ENCODE measurements at places on chromosomes 12 and 14.

DNA sequence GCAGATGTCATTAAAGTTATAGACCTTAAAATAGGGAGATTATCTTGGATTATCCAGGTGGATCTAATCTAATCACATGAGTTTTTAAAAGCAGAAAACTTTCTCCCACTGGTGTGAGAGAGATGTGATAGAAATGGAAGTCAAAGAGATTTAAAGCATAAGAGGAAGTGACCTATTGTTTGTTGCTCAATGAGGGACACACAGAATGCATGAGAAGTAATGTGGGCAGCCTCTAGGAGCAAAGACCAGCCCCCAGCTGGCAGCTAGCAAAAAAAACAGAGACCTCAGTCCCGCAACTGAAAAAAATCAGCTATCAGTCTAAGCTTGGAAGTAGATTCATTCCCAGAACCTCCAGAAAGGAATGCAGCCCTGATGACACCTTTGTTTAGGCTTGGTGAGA, 24.6 kb upstream of the ANP32D start:
- no peak for DNase-seq

DNA sequence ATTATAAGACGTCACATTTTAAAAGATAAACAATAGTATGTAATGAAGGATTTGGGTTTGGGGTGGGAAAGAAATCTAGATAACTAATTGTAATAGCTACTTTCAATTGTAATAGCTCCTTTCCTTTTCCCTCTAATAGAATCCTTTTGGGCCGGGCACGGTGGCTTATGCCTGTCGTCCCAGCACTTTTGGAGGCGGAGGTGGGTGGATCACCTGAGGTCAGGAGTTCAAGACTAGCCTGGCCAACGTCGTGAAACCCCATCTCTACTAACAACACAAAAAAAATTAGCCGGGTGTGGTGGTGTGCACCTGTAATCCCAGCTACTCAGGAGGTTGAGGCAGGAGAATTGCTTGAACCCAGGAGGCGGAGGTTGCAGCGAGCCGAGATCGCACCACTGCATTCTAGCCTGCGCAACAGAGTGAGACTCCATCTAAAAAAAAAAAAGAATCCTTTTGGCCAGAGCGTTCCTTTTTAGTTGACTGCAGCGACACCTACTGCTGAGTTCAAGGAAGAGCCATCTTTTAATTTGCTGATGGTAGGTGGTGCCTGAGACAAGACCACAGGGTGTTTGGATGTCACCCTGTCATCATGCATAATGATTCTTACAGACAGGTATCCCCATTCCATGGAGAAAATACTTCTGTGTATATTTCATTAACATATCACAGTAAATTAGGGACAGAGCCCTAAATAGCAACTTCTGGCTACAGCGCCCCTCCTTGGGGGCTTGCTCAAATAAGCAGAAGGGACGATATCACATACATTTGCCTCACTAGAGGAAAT, 79.5 kb downstream of the ARMH4 start:
- peak; percentile 64 for DNase-seq

GRCh38 chr14:32020882-32021281, 56.2 kb upstream of the ARHGAP5 start:
- no peak for DNase-seq

GRCh38 chr12:26795910-26796309, 37.1 kb downstream of the ITPR2 start:
- no peak for DNase-seq

DNA sequence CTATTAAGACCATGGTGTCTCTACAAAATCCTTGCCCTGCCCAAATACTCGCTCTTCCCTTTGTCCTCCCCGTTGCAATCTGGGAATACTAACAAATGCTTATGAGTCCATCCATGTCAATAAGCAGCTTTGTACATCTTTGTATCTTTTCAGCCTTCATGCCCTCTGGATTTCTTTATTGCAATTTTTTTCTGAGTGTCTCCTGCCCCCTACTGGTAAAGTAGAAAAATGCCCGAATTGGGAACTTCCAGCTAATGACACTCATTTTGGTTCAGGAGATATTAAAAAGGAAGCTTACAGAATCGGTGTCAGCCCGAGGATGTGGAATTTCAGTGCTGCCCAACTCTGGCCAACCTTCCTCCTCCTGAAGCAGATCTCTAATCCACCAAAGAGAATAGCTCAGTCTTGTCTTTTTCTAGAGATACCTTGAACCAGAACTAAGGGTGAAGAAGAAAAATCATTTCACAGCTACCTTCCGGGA, 46.0 kb downstream of the SH2B3 start:
- no peak for DNase-seq

GRCh38 chr12:8987163-8987562, 2.2 kb upstream of the KLRG1 start:
- DNase-seq, result no peak

DNA sequence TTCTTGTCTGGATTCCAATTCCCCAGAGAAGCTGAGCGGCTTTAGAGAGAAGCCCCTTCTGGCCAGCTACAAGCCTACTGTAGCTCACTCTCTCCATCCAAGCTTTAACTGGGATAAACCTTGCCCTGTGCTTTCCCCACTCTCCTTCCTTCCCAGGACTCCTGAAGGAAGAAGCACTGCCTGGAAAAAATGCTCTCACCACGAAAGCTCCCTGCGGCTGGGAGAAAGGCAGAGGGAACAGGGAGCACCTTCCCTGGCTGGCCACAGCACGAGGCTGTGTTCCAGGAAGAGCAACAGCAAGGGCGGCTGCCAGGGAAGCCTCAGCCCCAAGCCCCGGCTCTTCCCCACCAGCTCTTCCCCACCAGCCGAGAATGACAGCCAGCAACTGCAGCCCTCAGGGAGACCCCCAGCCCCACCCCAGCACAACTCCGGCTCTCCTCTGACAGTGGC, 40.8 kb upstream of the PNMA1 start:
- no peak for DNase-seq

GRCh38 chr12:29591140-29592020, 93.9 kb upstream of the OVCH1 start:
- no peak for DNase-seq

DNA sequence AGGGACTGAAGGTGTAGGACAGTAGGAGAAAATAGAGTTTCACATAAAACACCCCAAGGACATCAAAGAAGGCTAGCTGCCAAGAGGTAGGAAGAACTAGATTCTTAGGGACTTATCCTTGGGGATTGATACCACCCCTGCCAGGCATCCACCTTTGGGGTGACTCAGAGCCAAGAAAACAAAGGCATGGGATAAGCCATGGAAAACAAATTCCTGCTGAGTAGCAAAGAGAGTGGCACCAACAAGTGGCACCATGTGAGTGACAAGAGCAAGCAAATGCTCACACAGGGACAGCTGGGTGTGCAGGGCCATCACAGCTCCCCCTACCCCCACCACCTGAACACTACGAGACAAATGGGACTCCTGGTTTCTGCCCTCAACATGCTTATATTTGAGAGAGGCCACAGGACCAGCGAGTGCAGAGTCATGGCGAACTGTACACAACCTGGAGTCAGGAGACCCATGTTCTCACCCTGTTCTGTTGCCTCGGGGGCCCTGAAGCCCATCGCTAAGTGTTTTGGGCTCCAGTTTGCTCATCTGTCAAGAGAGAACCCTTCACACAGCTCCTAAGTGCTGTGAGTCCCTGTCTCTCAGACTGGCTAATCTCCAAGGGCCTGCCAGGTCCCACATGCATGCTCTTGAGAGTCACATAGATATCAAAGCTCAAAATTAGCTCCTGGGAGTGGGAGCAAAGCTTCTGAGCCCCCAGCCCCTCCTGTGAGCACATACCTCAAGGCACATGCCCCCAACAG, 91.9 kb downstream of the DPF3 start:
- no peak for DNase-seq
